ENCODE measurements at places on chromosomes 3 and 15.
A peak's percentile ranks its signal among the peaks of the same experiment; 100 is the strongest.

GRCh38 chr3:50570508-50571279 is 1.4 kb downstream of the HEMK1 start:
- no peak for DNase-seq

DNA sequence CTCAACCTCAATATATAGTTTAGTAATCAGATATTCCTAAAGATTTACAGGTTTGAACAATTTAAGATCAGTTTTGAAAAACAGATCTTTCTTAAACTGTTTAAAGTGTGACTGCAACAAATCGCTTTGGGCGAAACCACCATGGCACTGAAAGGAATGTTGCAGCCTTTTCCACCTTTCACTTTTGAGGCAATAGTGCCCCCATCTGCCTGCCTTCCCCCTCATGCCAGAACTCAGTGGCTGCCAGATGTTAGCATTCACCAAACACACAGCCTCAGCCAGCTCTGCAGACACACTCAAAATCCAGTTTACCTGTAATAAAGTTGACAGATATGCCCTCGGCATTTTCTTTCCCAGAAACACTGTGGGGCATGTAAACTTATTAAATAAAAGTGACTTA is 3.3 kb downstream of the LYSMD4 start:
- DNase-seq: peak; percentile 13

DNA sequence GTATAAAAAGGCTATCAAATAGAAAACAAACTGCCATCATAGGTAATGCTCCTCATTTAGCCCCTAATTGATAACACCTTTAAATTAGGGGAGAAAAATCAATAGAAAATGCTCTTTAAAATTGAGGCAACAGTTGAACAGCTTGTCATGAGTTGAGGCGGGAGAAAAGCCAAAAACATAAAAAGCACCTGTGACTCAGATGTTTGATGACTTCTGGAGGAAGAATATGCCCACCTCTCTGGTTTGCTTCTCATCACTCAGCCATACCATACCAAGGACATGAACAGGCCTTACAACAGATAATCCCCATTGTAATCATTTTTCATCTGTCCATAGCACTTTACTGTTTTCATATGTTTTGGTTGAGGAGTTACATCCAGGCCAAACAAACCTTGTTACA is 246.0 kb downstream of the MYRIP start:
- no peak for DNase-seq

- no peak for DNase-seq
Observed at GRCh38 chr3:124372775-124373174, 357.5 kb upstream of the UMPS start.

DNA sequence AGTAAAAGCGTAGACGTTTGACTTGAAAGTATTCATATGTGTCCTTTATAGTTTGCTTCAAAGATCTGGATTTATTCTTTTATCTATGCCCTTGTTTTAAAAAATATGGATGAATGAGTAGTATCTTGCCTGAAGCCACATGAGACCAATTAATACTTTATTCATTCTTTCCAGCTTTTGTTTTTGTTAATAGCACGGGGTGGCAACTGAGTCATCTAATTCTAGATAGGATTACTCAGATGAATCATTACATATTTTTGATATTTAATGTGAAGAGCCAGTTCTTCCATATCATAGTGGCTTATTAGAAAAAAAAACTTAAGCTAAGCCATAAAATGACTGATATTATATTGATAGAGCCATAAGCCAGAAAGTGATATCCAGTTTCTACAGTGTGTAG is 121.9 kb downstream of the BBX start:
- DNase-seq: no peak

GRCh38 chr3:59268170-59268569 is 218.3 kb upstream of the CFAP20DC start:
- no peak for DNase-seq

GRCh38 chr15:65336493-65337435 is 32.3 kb downstream of the RNU5B-1 start:
- DNase-seq: peak; percentile 53

DNA sequence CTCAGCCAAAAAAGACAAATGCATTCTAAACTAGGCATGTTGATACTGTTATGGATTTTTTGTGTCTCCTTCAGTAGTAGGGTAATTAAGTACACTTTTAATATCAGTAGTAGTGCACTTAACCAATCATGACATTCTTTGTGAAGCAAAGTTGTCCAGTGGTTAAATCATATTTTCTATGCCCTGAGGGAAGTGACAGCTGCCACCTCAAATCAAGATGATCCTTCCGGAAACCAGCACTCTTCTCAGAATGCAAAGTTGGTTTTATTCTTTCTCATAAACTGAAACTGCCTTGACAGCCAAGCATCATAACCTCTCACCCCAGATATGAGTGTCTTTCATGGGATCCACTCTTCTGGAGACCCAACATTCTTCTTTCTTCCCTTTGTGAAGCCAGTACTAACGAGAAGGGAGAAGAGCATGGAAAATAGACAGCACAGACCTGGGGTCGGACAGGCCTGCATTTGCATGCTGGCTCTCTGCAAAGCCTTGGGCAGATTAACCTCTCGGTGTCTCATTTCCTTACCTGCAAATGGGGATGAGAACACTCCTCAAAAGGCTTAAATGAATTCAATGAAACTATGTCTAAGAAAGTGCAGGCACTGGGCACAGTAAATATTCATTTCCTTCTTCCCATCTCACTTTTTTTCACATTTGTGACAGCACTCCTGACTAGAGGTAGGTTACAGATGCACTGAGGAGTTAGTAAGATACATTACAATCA is 13.2 kb downstream of the AAGAB start:
- no peak for DNase-seq

- no peak for DNase-seq
Observed at GRCh38 chr15:71252740-71253047, 137.4 kb downstream of the THSD4 start.

- no peak for DNase-seq
Observed at GRCh38 chr15:45777781-45778180, 143.0 kb downstream of the SQOR start.
